Stimulated activated CD8-positive, alpha-beta memory T cell treated with anti-CD3 and anti-CD28 coated beads, Interleukin-15, amount 100 ng/mL, for 24 hours (primary cell): ENCODE measurements at places on chromosomes 7 and 10.

- DNase-seq = no peak
These were observed 94.9 kb upstream of the IKZF1 start for GRCh38 chr7:50209461-50210135.

GRCh38 chr10:93342366-93342765 is 139.8 kb downstream of the MYOF start:
- no peak for DNase-seq

- no peak for DNase-seq
These were observed 330.1 kb downstream of the ADARB2 start for GRCh38 chr10:1406967-1407945.

- no peak for DNase-seq
These were observed 23.4 kb downstream of the ENTPD7 start for GRCh38 chr10:99682752-99683151.

DNA sequence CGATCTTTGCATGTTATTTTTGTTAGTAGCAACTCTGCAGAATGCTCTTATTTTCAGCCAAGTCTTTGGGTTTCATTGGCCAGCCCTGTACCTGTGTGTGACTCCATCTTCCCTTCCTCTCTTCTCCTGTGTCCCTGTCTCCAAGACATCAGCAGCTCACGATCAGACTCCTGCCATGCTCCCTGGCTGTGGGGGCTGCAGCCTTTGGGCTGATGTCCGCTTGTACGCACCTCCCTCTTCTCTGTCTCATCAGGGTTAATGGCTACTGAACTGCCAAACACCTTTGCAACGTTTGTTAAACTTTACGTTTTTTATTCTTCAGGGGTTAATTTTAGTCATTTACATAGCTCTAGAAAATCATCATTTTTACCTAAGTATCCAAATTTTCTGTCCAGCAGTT is 103.5 kb upstream of the RET start:
- DNase-seq = no peak

GRCh38 chr10:127429601-127430312 is 119.4 kb upstream of the NPS start:
- no peak for DNase-seq

DNA sequence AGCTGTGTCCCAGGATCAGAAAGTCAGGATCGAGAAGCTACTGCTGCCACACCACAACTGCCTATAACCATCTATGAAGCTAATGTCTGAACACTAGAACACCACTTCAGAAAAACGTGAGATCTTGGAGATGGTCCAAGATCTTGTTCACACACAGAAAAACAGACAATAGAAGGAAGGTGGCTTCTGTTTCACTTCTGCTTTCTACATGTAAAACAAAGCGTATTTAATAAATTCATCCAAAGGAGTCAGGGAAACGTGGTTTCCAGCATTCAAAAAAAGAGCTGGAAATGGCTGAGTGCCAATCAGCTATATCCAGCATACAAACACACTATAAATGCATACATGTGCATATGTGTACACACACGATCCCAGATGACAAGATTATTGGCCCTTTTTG is 70.2 kb upstream of the CCDC71L start:
- DNase-seq = no peak
